ENCODE measurements at places on chromosomes 12 and 14.

- DNase-seq, result peak; percentile 35
Observed at GRCh38 chr14:64324461-64324860, 30.3 kb upstream of the ESR2 start.

GRCh38 chr14:31207287-31207754 lies 272 bp downstream of the HECTD1 start:
- peak; percentile 75 for DNase-seq

DNA sequence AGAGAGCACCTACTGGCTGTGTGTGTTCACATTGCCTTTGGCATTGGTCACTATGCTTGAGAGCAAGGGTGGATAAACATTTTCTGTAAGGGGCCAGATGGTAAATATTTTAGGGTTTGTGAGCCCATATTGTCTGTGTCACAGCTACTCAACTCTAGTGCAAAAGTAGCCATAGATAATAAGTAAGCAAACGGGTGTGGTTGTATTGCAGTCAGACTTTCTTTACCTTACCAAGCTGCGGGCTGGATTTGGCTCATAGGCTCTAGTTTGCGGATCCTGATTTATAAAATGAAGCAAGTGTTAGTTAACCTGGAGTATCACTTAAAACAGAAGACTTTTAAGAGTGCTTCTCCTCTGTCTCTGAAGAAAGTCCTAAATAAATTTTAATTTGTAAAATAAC lies 169.0 kb downstream of the KICS2 start:
- DNase-seq, result no peak

DNA sequence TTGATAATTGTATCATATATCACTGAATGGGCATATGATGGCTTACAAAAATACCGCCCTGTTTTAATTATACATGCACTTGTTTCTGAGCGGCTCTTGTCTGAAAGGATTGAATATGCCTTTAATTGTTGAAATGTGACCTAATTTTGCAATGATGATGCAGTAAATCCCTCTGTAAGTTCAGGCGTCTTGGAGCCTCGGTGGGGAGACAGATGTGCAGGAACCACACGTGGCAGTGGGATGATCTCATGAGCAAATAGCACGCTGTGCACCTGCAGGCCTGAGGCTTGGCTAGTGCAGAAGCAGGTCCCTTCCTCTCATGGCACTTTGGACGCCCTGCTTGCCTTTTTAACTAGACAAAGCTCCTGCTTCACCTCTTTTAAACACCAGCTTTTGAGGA lies 49.3 kb upstream of the ASPG start:
- DNase-seq, result no peak

DNA sequence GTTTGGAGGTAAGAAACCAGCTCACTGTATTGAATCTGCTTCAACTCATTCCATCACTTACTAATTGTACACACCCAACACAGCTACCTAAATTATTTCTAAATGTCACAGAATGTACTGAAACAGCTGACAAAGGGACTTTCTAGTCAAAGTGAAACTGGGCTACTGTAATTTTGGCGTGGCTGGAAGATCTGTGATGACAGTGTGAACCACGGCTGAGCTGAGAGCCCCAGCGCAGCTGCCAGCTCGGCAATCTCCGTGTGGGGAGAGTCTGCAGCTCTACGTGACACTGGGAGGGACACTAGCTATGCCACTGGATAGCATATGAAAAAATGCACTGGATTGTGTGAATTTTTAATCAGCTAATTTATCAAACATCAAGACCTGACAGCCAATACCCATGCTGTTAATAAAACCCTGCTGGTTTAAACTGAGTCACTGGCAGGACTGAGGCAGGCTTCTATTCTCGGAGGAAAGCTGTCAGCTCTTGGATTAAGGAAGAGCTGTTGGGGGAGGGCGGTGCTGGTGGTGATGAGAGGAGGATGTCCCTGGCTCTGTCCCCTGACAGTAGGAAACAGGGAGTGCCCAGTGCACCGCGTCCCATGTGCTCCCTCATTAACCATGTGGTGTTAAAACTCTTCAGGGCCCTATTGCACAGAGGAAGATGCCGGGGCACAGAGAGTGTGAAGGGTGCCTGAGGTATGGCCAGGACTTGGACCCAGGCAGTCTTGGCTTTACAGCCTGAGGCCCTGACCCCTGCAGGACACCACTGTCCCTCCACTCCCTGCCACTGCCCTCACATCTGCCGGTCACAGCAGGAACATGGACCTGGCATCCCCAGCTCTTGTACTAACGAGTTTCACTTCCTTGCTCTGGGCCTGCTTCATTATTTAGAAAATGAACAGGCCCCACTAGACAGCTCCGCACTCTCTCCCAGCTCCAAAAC lies 13.3 kb downstream of the SLC15A4 start:
- no peak for DNase-seq

GRCh38 chr12:20527417-20528163 lies 159.3 kb downstream of the PDE3A start:
- no peak for DNase-seq

GRCh38 chr12:73863546-73863945 lies 674.1 kb upstream of the ATXN7L3B start:
- no peak for DNase-seq

DNA sequence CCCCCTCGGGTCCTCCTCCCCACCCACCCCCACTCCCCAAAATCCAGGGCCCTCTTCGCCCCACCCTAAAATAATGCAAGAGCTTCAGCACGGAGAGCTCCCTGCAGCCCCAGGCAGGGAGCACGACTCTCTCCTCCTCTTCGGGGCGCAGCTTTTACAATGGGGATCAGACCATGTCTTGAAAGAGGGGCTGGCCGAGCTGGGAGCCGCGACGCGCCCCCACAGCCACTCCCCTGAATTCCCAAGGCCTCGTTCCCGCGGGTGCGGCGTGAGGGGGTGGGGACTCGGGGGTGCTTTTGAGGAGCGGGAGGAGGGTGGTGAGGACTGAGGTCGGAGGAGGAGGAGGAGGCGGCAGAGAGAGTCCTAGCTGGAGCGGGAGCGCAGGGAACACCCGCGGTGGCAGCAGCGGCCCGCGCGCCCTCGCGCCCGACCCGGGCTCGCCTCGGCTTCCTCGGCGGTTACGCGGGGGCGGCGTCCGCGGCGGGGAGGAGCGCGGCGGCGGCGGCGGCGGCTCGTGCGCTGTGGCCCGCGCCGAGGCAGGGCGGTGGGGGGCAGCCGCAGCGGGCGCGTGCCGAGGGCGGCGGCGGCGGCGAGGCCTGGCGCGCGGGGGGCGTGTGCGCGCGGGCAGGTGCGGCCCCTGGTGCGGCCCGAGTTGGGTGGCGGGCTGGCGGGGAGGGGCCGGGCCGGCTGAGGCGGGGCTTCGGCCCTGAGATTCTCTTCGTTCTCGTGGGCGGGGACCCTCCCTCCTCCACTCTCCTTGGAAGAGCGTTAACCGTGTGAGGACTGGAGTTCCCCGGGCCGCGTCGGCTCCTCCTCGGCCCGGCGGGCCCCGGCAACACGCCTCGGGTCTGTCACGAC lies at the start of gene ANKS1B:
ANKS1B (minus strand) TSS at position 666 of the 858 bp plus-strand sequence. CDS start 699 bp downstream, outside the sequence.
- peak; percentile 89 for DNase-seq

GRCh38 chr14:34300882-34301734 lies 160.9 kb downstream of the SPTSSA start:
- DNase-seq, result peak; percentile 53

All from NCI-H2171 (cell line).